CD4-positive, alpha-beta T cell treated with Interleukin-4 for 1 hour (primary cell): ENCODE measurements at places on chromosomes 5 and 9.

DNA sequence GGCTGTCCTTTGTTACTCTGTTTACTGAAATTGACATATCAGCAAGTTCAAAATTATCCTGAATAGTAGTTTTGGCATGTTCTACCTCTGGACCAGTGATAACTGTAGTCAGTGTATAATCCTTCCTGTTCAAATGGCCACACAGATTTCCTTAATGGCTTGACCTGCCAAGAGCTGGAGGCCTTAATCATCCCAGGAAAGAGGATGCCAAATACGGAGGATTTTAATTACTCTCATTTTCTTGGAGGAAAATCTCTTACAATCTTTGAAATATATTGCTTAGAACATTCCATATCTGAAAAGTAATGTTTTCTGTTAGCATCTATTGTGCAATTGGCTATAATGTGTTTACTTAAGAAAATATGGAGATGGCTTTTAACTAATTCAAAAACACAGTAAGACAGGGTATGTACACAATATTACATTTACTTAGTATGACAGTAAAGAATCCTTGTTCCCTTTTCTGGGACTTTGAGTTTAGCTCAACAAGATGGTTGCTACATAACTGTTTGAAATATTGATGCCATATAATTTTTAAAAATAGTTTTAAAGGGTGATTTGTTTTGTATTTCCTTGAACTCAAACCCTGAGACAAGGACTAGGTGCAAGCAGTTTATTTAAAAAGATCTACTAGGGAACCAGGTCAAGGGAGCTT, 68.9 kb upstream of the SELENOP start:
- no peak for DNase-seq

GRCh38 chr9:130984521-130984920, 24.5 kb upstream of the LAMC3 start:
- DNase-seq: no peak

- DNase-seq: no peak
Observed at GRCh38 chr9:80085668-80086067, 513.9 kb downstream of the TLE4 start.

- no peak for DNase-seq
Observed at GRCh38 chr9:97773091-97773490, 76.0 kb upstream of the XPA start.

DNA sequence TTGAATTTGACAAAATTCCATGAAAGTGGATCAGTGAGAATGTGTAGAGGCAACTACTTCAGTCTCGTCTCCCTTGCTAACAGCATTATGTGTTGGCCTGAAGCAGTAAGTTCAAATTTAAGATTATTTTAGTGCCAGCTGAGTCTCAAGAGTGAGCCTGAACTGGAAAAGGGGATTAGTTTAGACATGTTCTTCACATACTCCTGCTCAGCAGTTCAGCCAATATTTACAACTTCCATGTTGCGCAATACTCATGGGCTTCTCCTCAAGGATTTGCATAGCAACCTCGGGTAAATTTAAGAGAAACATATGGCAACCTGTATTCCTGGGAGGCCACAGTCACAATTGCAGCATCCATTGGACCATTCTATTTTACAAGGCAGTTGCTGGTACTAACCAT, 553.8 kb downstream of the PTPRD start:
- DNase-seq: no peak

DNA sequence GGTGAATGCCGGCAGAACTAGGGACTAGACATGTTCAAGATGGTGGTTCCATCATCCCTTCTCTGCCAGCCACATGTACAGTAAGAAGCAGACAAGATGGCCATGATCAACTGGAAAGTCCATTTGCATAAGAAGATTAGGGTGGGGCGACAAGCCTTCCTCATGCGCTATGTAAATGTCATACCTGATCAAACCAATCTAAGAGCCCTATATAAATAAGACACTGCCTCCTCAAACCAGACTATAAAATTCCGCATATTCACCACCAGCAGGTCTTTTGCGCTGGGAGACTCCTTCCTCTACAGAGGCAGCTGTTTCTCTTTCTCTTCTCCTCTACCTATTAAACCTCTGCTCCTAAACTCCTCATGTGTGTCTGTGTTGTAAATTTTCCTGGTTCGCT, 53.8 kb downstream of the TIMD4 start:
- no peak for DNase-seq

GRCh38 chr5:8322484-8322883, 453.5 kb downstream of the MTRR start:
- no peak for DNase-seq

GRCh38 chr5:65394087-65394486, 87.6 kb downstream of the ADAMTS6 start:
- DNase-seq: no peak

DNA sequence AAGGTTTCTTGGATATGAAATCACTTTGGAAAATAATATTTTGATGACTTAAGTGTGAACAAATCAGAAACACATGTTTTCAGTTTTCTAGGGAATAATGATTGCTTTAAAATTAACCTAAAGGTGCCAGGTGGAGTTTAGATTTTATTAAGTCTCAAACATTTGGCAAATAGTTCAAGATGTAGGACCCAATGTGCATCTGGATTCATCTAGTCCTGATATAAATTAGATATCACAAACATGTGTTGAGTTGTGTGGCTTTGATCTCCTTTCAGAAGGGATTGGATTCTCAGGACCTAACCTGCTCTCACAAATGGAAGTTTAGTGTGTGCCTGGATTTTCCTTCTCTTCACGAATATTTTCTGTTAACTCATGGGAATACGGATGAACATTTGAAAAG, 291.4 kb upstream of the ISL1 start:
- DNase-seq: no peak

GRCh38 chr9:137385061-137385655, 37.8 kb downstream of the EXD3 start:
- no peak for DNase-seq

- DNase-seq: peak; percentile 72
Observed at GRCh38 chr5:96896276-96896675, 20.0 kb downstream of the ERAP2 start.

GRCh38 chr9:72880821-72881220, 72.0 kb downstream of the ALDH1A1 start:
- DNase-seq: no peak

DNA sequence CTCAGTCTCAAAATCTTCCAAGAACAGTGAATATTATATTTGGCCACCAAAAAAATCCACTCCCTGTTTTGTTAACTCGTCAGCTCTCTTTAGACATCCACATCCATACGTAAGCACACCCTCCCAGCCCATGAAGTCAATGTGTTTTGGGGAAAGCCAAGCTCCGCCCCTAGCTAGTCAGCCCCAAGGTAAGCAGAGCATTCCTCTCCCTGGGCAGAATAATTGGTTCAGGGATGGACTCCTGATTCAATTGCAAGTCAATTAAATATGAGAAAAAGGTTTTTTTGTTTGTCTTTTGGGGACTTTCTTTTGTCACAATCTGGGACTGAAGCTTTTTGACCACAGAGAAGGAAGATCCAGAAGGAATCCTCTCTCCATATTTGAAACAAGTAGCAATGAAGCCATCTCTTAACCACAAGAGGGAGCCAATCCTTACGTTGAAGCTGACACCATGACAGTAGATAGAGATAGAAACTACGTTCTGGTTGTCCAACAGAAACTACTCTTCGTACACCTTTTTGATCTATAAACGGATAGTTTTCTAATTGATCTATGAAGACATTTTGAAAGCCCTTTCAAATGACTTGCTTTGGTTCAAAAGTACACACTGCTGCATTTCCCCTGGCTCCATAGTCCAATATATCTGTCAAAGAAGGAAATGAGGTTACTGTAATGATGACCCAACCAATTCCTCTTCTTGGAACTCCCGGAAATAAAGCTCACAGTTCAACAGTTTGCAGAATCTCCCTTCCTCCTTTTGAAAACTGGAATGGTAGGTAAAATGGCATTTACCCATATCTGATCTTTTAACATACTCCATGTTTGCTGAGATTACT, 166.4 kb downstream of the TLE1 start:
- no peak for DNase-seq

DNA sequence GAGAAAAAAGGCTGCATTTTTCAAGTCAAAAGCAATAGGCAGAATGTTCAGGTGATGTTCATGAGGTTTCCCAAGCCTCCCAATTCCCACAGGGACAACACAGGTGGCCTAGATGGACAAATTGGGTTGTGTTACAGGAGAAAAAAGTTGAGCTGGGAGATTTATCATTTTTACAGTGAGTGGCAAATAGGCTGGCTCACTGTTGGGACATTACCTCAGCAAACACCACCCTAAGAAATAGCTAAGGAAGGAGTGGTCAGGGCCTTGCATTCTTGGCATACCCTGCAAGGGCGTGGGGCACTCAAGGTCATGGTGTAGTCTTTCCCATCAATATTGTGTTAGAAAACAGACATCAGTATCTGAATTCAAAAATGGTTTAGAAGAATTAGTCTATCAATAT, 23.3 kb upstream of the CPLANE1 start:
- no peak for DNase-seq

- DNase-seq: peak; percentile 4
Observed at GRCh38 chr9:104092875-104093600, 1.1 kb upstream of the SMC2 start.
